HS-27A (cell line): ENCODE measurements at places on chromosomes 11 and 22.
A peak's percentile ranks its signal among the peaks of the same experiment; 100 is the strongest.

GRCh38 chr22:24434471-24435322 lies 7.3 kb downstream of the ADORA2A start:
- DNase-seq, result no peak

GRCh38 chr11:12704049-12704448 lies 29.8 kb downstream of the TEAD1 start:
- no peak for DNase-seq

DNA sequence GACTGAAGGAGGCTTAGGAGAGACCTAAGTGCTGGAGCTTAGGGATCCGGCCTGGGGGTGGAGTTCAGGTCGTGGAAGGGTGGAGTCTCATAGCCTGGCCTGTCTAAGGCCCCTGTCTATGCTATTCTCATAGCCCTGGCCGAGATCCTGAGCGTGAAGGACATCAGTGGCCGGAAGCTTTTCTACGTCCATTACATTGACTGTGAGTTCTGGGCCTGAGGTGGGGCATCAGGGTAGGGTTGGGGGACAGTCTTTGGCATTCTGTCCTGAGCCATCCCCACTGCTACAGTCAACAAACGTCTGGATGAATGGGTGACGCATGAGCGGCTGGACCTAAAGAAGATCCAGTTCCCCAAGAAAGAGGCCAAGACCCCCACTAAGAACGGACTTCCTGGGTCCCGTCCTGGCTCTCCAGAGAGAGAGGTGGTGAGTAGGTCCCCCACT lies 603 bp downstream of the KAT5 start:
- DNase-seq, result no peak

DNA sequence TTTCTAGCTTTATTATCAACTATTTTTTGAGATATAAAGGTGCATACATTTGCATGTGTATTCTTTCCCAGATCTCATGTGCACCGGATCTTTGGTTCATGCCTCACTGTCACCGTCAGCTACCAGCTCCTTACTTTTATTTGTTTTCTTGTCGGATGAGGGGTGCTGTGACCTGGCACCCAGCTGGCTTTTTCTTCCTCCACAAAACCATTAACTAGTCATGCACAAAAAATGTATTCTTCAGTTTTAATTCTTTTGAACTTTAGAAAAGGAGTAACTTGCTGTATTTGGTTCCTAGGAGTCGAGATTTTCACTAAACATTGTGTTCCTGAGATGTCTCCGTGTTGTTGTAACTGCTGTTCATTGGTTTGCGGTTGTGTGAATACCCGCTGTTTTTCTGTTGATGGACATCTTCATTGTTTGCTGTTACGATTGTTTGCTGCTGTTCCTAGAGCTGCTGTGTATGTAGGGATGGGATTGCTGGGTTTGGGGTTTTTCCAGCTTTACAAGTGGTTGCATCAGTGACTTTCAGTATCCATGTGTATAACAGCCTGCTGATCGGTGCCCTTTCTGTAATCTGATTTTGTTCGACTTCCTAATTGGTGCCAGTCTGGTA lies 39.4 kb downstream of the MOV10L1 start:
- no peak for DNase-seq

DNA sequence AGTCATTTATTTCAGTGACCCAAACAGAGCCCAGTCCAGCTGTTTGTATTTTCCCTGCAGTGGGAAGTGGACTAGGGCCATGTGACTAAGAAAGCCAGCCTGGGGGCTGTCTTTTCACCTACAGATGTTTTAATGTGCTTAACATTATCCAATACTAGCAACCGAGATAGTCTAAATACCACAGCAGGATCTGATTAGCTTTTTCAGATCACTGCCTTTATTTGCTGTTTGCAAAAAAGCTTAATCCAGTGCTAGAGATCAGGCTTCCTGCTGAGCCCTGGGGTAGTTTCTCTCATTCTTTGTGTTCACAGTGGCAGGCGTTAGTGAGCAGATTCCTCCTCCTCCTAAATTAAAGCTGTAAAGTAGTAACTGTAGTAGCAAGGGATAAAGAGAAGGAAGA lies 35.0 kb downstream of the ZC3H12C start:
- no peak for DNase-seq

GRCh38 chr11:119531623-119532022 lies 108.7 kb upstream of the THY1 start:
- no peak for DNase-seq

DNA sequence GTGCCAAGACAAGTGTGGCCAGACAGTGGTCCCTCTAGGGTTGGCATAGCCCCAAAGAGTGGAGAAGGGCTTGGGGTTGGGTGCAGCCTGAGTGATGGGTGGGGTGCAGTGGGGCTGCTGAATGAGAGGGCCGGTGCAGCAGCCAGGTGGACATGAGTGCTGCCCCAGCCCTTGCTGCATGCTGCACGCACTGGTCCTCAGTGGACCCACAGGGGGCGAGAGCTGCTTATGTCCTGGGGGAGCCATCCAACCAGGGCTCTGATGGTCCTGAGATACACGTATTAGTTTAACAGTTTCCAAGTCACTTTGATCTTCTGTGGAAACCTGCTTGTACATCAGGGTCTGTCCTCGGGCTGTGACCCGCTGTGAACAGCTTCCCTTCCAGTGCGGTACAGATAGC lies 23.9 kb upstream of the ACR start:
- no peak for DNase-seq

- no peak for DNase-seq
These were observed 13.0 kb upstream of the VPS37C start for GRCh38 chr11:61174273-61174672.

GRCh38 chr11:14422052-14422813 lies 63.2 kb upstream of the RRAS2 start:
- peak; percentile 99 for DNase-seq
